WERI-Rb-1 (cell line): ENCODE measurements at places on chromosomes 6 and 20.

DNA sequence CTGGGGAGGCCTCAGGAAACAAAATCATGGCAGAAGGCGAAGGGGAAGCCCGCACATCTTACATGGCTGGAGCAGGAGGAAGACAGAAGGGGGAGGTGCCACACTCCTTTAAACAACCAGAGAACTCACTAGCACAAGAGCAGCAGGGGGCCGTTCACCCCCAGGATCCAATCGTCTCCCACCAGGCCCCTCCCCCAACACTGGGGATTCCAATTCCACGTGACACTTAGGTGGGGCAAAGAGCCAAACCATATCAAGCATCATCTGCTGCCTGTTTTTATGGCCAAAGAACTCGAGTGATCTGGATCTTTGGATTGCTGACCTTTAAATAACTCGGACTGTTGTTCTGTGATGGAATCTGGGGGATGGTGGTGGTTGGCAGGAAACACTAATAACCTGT lies 28.0 kb downstream of the PNLDC1 start:
- no peak for DNase-seq

GRCh38 chr20:56522311-56522710 lies 2.2 kb upstream of the FAM209A start:
- DNase-seq, result no peak

- no peak for DNase-seq
Measured at GRCh38 chr20:20210943-20211273, 157.0 kb upstream of the INSM1 start.

- DNase-seq, result no peak
Measured at GRCh38 chr6:26534681-26535465, 3.3 kb upstream of the HMGN4 start.

GRCh38 chr6:121890307-121890910 lies 455.0 kb downstream of the GJA1 start:
- DNase-seq, result no peak
